ENCODE measurements at places on chromosomes 3 and 15. TPM values are rescaled to one million over a fixed set of nuclear protein-coding genes. Genes with fewer than 3 reads are reported as not detected.

DNA sequence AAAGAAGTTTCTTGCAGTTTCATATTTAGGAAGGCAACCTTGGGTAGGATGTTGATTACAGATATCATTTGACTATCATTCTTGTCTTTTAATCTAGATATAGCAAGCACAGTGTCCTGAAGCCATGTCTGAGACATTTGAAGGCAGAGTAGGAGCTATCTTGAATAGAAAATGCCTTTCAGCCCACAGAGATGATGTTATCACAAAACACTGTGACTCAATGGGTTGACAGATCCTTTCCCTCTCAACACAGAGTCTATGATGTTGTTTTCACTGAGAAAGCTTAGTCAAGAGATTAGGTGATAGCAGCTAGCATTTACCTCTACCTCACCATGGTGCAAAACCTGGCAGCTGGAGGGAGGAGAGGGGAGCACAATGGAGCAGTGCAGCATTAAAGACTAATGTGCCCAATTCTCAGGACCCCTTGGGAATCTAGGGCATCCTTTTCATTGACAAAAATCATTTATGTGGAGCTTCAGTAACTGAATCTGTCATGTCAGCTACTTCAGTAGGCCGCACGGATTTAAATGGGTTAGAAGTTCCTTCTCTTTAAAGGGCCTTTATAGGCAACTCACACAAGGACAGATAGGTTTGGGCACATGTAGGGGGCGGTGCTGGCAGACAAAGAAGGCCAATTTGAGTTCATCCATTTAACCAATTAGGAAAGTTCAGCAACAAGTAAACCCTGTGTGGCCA, 121.8 kb downstream of the AGBL1 start:
- DNase-seq = no peak

DNA sequence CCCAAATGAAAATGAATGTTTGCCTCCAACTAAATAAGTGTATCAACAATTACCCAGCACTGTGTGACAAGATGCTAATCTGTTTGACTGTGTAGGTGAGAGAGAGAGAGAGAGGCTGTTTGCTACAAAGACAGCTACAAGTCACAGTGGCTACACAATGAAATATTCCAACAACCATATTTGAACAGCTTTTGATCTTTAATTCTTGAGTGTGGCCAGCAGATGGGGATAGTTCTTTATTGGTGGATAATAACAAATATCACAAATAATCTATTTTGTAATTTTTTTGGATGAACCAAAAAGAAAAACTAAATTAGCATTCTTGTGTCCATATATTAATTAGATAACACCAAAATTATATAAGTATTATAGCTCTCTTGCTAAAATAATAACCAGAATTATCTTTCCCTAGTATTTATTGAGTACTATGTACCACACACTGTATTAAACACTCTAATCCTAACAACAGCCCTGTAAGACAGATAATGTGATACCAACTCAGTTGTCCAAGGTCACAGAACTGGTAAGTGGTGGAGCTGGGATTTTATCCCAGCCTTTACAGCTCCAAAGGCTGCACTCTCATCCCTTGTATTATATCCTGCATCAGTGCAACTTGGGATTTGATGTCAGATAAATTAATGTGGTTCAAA, 61.9 kb upstream of the C3orf80 start:
- DNase-seq = no peak

DNA sequence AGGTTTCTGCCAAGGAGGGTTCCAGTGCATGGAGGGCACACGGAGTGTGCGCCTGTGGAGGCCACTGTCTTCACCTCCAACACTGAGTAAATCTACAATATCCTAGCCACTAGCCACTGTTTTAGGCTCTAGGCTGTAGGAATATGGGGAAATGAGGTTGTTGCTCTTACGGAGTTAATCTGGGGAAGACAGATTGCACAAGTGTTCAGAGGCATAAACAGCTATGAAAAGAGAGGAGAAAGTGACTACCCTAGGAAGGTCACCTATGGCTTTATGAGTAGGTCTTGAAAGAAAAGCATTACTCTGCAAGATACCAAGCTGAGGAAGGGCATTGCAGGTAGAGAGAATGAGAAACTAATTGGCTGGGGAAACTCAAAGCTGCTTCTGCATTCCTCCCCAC, 85.7 kb downstream of the CYP19A1 start:
- no peak for DNase-seq

DNA sequence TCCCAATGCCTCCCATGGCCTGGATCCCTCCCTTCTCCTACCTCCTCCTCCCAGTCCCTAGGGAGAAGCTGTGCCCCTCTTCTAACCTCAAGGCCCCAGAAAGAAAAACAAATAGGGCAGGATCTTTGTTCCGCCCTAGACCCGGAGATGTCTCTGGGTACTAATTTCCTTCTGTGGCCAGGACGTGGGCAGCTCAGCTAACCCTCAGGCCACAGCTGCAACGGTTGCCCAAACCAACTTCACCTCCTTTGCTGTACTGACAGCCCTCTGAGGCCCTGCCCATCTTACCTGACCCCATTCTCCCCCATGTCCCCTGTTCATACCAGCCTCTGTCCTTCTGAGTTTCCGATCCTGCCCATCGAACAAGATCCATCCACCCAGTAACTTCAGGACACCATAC, 70.7 kb downstream of the SRGAP3 start:
- DNase-seq = no peak

DNA sequence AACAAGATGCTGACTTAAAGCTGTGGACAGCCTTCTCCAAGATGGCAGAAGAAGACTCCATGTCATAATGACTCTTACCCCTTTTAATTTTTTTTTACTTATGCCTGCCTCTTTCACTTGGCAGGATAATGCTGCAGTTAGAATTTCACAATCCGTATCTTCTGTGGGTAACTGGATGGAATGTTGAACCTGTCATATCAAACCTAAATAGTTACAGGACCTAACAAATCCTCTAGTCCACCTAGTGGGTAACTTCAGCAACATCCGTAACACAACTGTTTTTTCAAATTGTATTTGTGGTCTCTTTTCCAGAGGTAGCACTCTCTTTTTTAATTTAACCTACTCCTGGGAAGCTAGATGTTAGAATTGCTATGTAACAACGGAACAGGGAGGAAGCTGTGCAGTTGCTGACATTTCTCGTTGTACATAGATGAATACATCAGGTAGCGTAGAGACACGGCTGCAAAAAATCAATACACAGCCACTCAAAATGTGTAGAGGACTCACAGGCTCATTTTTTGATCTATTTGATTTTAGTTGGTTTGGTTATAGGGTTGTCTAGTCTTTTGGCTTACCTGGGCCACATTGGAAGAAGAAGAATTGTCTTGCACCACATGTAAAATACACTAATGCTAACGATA, 43.9 kb upstream of the TRPM1 start:
- no peak for DNase-seq

DNA sequence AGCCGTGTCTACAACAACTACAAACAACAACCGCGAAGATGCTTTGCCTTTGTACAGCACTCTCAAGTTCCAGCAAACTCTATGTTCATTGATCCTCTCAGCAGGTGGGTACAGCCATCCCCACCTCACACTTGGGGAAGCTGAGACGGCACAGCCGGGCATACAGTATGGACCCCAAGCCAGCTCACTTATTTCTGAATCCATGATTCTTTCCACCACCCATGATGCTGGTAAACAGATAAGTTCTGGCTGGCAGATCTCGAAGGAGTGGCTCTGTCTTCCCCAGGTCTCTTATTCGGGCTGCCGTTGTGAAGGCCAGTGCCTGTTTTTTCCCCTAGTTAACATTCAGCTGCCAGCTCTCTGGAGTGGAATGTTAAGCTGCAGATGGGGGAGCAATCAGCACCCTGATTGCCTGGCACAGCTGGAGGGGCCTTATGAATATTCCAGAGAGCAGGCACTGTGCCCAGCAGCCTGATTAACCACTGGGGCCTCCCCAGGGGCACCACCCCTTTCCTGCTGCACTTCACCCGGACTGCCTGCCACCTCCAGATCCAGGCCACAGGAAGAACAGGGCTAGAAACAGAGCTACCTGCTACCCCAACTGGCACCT, 73.2 kb downstream of the CORO2B start:
- peak; percentile 16 for DNase-seq

GRCh38 chr3:30156586-30157498, 449.6 kb upstream of the TGFBR2 start:
- no peak for DNase-seq

GRCh38 chr15:33150971-33151370, 43.5 kb downstream of the FMN1 start:
- DNase-seq = no peak

The CD276 gene
- 11.5 TPM for total RNA-seq

The ARGFX gene
- total RNA-seq = not detected

The CALML4 gene
- total RNA-seq = 7.4 TPM

The TBC1D5 gene
- total RNA-seq = 77.1 TPM

The EPHA6 gene
- 2.7 TPM for total RNA-seq

The ECE2 gene
- not detected for total RNA-seq

The FHIT gene
- total RNA-seq = 1.3 TPM
